Muscle of back (tissue), 13 donors: ENCODE measurements at places on chromosomes 12 and 14. TPM values are rescaled to one million over a fixed set of nuclear protein-coding genes. Genes with fewer than 3 reads are reported as not detected.

SYT1 gene
- polyA plus RNA-seq, result 1.7 TPM

ADAM21 gene
- polyA plus RNA-seq, result 0.31 TPM

RBP5 gene
- polyA plus RNA-seq, result 3.3 TPM

STYK1 gene
- 0.14 TPM for polyA plus RNA-seq

RERGL gene
- 0.63 TPM for polyA plus RNA-seq
